Naive thymus-derived CD4-positive, alpha-beta T cell (primary cell): ENCODE measurements at places on chromosomes 3 and 15. TPM values are rescaled to one million over a fixed set of nuclear protein-coding genes. Genes with fewer than 3 reads are reported as not detected.

The KLHL40 gene
- not detected for polyA plus RNA-seq

The HRH1 gene
- polyA plus RNA-seq, result not detected

The CFAP100 gene
- polyA plus RNA-seq, result not detected

The NAALADL2 gene
- polyA plus RNA-seq, result not detected

The SLC22A14 gene
- polyA plus RNA-seq, result not detected

The LTF gene
- not detected for polyA plus RNA-seq

The GUCA1C gene
- polyA plus RNA-seq, result not detected

The EPHA6 gene
- not detected for polyA plus RNA-seq

The CYP1A1 gene
- not detected for polyA plus RNA-seq

The ZNF774 gene
- 0.08 TPM for polyA plus RNA-seq

The TMCO5A gene
- not detected for polyA plus RNA-seq

The LRRK1 gene
- polyA plus RNA-seq, result not detected

The ZNF860 gene
- not detected for polyA plus RNA-seq

The MESP1 gene
- 0.17 TPM for polyA plus RNA-seq

The KNG1 gene
- polyA plus RNA-seq, result not detected

The FGF12 gene
- not detected for polyA plus RNA-seq

The ECT2 gene
- polyA plus RNA-seq, result 1.3 TPM

The CGNL1 gene
- polyA plus RNA-seq, result not detected

The SNURF gene
- 49.6 TPM for polyA plus RNA-seq

The HMG20A gene
- 26.9 TPM for polyA plus RNA-seq

The TLNRD1 gene
- 2.2 TPM for polyA plus RNA-seq

The PPARG gene
- polyA plus RNA-seq, result not detected

The COPG1 gene
- 57.4 TPM for polyA plus RNA-seq

The CLDN18 gene
- polyA plus RNA-seq, result not detected

The SCG5 gene
- polyA plus RNA-seq, result 0.49 TPM

The ZNF501 gene
- polyA plus RNA-seq, result 1.6 TPM

The CD276 gene
- not detected for polyA plus RNA-seq

The CLRN1 gene
- not detected for polyA plus RNA-seq

The FANCD2OS gene
- not detected for polyA plus RNA-seq

The TM6SF1 gene
- not detected for polyA plus RNA-seq

The SSUH2 gene
- polyA plus RNA-seq, result not detected

The A4GNT gene
- polyA plus RNA-seq, result not detected

The RLBP1 gene
- polyA plus RNA-seq, result not detected

The SLCO2A1 gene
- not detected for polyA plus RNA-seq

The CHRFAM7A gene
- polyA plus RNA-seq, result not detected

The DOCK3 gene
- 0.19 TPM for polyA plus RNA-seq

The PFKFB4 gene
- polyA plus RNA-seq, result 2.6 TPM

The GP5 gene
- polyA plus RNA-seq, result 6.1 TPM

The GRM7 gene
- polyA plus RNA-seq, result not detected

The ASB14 gene
- polyA plus RNA-seq, result 0.30 TPM

The PIF1 gene
- not detected for polyA plus RNA-seq

The CHCHD6 gene
- polyA plus RNA-seq, result 15.1 TPM

The GNB5 gene
- 35.1 TPM for polyA plus RNA-seq

The C3orf49 gene
- polyA plus RNA-seq, result not detected
